ENCODE measurements at places on chromosomes 12 and 14.
A peak's percentile ranks its signal among the peaks of the same experiment; 100 is the strongest.

DNA sequence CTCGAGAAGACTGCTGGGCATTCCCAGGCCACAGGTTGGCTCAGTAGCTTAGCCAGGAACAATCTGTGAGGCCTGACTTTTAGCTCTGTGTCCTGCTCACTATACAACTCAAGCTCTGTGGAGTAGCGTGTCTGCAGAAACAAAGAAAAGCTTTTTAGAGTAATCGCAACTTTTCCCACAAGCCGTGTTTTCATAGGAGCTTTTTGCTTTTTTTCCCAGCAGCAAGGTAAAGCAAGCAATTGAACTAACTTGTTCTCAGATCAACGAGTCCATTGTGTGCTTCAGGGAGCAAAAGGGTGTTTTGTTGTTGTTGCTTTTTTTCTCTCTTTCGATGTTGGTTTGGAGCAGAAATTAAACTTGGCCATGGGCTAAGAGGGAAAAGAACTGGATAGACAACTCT, 97.3 kb upstream of the BCL2L14 start:
- DNase-seq, result no peak

- DNase-seq, result no peak
Observed at GRCh38 chr14:54742492-54743350, 159.9 kb downstream of the GCH1 start.

GRCh38 chr12:55043542-55043941, 23.8 kb downstream of the NEUROD4 start:
- DNase-seq, result no peak

- peak; percentile 9 for DNase-seq
Observed at GRCh38 chr14:89276424-89276975, 140.5 kb downstream of the FOXN3 start.

- no peak for DNase-seq
Observed at GRCh38 chr12:124694846-124695497, 127.6 kb upstream of the NCOR2 start.

DNA sequence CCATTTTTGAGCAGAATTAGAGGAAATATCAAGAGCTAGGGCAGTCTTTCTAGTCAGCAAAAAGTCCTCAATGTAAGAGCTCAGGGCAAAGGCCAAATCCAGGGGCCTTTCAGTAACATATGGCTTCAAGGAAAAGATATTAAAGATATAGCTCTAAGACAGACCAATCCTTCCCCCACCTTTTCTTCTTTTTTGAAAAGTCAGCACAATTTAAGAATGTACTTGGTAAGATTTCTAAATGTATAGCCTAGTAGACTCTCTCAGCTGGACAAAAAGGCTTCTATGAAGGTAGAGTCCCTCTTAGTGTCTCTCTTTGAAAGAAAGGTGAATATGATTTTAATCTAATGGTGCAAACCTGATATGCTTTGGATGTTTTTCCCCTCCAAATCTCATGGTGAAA, 515.7 kb downstream of the VRK1 start:
- no peak for DNase-seq

GRCh38 chr14:101491841-101492240, 69.5 kb upstream of the DIO3 start:
- no peak for DNase-seq

DNA sequence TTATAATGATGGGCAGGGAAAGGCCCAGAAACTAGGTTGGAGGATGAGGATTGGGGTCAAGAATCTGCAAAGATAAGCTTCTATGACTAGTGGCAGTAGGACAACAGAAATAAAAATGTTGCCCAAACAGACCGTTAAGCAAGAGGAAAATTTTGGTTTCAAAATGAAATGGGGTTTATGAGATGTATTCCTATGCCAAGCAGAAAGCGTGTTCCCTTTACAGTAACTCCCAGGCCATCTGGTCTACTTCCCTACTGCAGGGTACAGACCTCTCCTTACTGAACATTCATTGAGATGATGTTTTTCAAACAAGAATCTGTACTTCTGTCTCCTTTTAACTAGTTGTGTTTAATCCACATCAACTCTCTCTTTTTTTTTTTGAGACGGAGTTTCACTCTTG, 20.4 kb upstream of the TMEM229B start:
- DNase-seq, result no peak

GRCh38 chr12:99453836-99454538, 193.6 kb upstream of the GARIN6 start:
- no peak for DNase-seq

- no peak for DNase-seq
Observed at GRCh38 chr12:110508071-110508586, 6.0 kb downstream of the RAD9B start.

DNA sequence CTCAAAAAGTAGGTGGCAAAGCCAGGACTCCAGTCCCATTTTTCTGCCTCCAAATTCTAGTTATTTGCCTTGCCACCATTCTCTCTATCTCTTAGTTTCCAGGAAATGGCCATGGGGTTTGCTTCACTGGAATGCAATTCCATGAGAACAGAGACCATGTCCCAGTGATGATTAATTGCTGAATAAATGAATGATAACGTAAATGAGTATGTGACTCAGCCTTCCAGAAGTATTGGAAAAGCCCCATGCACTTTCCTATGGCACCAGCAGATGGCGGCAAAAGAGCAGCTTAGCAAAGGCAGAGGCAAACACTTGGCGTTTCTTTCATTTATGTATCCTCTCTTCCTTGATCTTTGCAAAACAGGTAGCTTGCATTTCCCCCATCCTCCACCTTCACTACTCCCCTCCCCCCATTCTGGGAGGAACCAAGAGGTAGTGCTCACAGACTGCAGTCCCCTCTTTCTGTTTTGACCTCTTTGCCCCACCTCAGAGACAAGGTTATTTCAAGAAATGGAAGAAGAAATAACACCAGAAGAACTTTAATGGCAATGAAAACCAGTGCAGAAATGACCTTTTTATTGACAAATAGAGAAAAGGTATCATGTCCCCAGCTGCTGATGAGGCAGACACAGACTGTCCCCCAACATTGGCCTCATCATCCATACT, 21.3 kb downstream of the TBX3 start:
- peak; percentile 37 for DNase-seq

DNA sequence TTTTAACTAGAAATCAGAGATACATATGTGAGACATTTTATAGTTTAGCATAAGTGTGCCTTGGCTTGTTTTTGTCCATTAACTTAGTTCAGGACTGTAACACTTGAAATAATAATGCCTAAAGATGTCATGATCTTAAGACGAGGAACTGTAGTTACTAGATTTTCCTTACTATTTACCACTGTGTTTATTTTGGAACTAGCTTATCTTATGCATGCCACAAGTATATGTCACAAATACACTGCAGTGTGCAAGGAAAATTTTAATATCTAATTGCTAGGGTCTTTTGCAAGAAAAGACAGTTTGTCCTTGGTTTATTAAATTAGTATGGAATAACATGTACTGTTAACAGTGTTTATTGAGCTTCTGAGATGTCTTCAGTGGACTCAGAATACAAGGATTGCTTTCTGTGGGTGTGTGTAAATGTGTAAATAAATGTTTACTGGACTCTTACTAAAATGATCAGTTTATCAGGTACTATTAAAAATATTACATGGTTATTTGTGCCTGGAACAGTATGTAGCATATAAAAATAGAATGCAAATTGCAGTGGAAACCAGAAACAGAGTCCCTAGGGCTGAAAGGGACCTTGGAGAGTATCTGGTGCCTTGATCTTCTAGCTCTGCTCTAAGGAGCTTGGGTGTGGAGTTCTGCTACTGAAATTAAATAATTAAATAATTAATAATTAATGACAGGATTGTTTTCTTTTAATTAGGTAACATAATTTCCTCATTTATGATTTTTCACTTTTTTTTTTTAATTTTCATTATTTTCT, 58.1 kb downstream of the FGD4 start:
- no peak for DNase-seq

DNA sequence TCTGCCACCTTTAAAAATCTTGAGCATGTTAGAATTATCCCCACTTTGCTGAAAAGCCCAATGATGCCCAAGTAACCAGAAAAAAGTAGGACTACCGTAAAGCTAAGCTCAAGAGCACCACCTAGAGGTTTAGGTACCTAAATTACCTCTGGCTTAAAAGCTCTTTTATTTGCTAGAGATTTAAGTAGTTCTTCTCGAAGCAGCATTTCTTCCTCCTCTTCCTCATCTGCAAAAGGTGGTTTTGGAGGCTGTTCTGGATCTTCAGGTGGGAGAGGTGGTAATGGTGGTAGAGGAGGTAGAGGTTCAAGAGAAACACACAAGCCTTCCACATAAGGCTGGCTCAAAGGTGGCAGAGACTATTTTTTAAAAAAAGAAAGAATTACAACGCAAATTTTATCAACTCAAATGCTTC, 26.9 kb downstream of the ZFC3H1 start:
- no peak for DNase-seq

GRCh38 chr12:130338794-130339601, 1.3 kb downstream of the PIWIL1 start:
- no peak for DNase-seq

GRCh38 chr12:11805043-11805442, 155.6 kb downstream of the ETV6 start:
- DNase-seq, result no peak

DNA sequence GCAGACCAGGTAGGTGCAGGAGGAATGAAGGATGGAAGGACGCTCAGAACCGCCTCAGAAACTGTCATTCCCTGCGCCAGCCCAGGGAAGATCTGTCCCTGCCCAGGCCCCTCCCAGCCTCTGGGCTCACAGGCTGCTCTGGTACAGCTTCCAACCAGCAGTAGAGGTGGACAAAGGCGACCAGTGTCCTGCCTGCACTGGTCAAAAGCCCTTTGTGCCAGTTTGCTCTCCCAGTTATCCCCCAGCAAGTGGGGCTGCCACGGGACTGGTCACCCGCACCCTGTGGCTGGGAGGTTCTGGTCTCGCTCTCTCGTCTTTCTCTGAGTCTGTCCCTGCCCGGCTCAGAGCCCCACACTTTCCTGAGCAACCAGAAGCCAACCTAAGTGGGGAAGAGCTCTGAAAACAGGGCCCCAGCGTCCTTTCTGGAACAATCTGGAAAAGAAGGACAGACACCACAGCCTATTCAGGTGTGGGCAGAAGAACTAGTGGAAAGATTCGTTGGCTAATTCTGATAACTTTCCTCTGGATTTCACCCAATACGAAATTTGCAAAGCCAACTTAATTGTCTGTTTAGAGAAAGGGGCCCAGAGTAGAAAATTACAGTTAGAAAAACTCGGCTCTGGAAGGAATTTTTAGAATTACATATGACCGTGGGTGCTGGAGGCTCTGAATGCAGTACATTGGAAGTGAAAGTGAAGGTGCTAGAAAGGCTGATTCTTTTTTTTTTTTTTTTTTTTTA, 21.7 kb downstream of the SNRNP35 start:
- DNase-seq, result no peak

GRCh38 chr12:117472983-117473382, 111.6 kb upstream of the NOS1 start:
- DNase-seq, result no peak

DNA sequence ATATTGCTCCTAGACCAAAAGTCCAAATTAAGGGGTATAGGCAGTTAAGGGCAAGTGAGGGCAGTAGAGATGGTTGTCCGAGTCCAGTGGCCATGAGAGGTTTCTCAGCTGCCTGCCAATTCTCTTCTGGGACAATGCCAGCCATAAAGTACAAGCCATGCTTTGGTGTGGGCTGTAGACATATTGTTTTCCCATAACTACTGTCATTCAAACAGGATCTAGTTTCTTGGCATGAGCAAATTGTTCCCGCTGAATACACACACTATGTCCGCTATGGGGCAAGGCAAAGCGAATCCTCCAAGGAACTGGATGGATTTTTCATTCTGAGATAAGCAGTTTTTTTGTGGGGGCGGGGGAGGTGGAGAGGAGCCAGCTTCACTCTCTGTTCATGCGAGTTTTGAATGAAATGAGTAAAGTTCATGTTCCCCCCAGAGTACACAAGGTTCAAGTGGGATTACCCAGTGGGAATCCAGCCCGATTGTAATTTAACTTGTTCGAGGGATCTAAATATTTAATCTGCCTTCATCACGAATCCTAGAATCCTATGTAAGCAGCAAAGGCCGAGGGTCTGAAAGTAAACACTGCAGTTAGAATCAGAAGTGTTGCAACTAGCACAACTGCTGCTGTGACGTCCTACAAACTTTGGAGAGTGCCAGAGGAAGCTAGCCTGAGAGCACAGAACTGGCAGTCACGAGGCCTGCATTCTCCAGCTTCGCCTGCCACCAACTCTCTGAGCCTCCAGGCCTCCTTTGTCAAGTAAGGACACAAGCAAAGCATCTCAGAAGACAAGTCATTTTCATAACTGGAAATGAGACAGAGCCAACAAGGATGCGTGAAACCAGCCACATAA, 137.0 kb downstream of the CRADD start:
- no peak for DNase-seq

DNA sequence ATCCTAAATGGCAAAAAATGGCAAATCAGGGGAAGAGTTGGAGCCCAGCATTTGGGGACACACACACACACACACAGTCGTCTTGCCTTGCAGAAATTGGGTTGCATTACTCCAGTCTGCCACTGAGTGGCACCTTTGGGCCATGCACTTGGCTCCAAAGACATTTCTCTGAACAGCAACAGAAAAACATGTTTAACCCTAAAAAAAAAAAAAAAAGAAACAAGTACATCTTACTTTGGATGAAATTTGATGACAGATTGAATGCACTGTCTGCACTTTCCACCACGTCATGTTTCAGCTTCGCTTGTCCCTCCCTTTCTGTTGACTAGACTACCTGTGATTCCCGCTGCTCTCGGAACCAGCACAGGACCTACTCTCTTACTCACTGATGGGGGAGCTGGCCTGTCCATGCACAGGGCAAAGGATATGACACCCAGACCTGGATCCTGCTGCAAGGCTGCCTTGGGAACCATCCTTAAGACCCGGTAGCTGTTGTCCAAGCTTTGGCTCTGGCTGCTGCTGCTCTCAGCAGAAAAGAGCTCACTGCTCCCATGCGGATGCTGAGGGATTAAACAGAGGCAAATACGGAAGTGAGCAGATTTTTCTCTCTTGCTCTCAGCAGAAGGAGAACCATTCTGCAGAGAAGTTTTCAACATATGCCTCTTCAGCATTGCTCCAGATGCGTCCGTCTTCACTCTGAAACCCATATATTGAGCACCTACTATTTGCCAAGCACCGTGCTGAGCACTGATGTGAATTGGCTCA, 376.8 kb downstream of the DPF3 start:
- DNase-seq, result peak; percentile 40

DNA sequence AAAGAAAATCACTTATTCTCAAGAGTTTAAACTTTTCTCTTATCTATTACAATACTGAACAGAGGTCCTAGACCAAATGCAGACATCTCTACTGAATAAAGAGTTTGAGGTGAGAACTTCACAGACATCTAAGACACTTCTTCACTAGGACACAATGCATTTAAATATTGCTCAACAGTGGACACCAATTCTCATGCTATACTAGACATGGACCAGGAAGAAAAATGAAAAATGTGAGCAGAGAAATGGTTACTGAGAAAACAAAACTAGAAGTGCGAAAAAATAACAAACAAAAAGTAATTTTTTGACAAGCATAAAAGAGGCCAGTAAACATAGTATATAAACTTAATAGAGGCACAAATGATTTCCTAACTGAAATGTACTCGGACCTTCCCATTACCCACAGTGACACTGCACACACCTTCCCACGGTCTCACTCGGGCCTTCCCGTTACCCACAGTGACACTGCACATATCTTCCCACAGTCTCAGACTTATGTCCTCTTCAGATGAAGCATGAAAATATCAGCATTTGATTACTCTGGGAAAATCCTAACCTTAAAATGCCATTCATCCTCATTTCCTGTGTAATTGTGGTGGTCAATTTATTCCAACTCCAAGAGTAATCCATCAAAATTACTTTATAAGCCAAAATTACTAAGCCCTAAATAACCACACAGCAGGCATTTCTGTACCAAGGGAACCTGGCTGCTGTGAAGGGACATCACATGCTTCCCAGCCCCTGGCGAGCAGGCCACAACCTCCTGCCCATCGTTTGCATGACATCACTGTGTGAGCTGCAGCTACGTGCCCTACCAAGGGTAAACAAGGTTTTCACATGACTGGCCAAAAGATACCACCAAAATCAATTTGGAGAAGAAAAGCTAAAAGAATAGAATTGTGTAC, 6.4 kb downstream of the SLC15A4 start:
- no peak for DNase-seq

Data from stimulated activated CD4-positive, alpha-beta T cell treated with anti-CD3 and anti-CD28 coated beads, Interleukin-1b, Interleukin-23, amount 100 ng/mL, for 24 hours (primary cell).